ENCODE measurements at places on chromosomes 13 and 19. TPM values are rescaled to one million over a fixed set of nuclear protein-coding genes. Genes with fewer than 3 reads are reported as not detected.

The PPP6R1 gene
- 96.7 TPM for total RNA-seq

The SMIM44 gene
- not detected for total RNA-seq

The KL gene
- not detected for total RNA-seq

The COL5A3 gene
- total RNA-seq: 0.15 TPM

The TTYH1 gene
- total RNA-seq: 0.37 TPM

The CCNA1 gene
- total RNA-seq: not detected

The ADAMTSL5 gene
- total RNA-seq: 24.0 TPM

The C1QTNF9B gene
- not detected for total RNA-seq

The TMEM238 gene
- 21.0 TPM for total RNA-seq

The THSD8 gene
- total RNA-seq: 33.3 TPM

The PALM3 gene
- 3.3 TPM for total RNA-seq

The MBD3L3 gene
- not detected for total RNA-seq

The SIGLECL1 gene
- not detected for total RNA-seq

The TNFRSF19 gene
- 1.1 TPM for total RNA-seq

The SBSN gene
- total RNA-seq: 0.66 TPM

Measured in HCT116 (cell line).